8988T (cell line): ENCODE measurements at places on chromosomes 6 and 20.

DNA sequence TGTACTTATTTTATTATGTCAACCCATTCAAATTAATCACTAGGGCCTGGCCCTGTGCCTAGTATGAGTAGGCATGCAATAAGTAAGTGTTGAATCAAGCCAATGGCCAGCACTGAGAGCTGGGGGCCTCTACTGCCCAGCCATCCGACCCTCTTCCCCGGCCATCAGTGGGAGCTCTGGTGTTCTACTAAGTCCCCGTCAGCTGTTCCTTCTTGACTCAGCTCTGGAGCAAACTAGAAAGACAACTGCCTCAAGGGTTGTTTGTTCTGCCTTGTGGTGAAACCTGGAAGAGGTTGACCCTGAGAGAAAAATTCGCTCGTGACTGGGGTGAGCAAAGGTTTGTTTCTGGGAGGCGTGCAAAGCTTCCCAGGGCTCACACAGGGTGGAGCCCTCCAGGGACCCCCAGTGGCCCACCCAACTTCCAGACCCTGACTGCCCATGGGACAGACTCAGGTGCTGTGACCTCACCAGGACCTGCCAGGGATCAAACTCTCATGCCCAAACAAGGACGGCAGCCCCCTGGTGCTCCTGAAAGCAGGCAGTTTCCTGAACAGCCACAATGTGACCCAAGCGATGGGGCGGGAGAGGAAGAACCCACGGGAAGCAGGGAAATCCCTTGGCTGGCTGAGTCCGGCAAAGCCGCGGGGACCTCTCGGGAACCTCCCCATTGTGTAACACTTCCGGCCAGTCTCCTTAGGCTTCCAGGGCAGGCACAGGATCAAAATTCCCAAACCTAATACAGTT, 50.4 kb downstream of the BANF2 start:
- no peak for DNase-seq

GRCh38 chr6:128282961-128283360, 237.4 kb downstream of the PTPRK start:
- no peak for DNase-seq

- no peak for DNase-seq
Observed at GRCh38 chr20:35199740-35200139, 26.8 kb upstream of the MMP24 start.

DNA sequence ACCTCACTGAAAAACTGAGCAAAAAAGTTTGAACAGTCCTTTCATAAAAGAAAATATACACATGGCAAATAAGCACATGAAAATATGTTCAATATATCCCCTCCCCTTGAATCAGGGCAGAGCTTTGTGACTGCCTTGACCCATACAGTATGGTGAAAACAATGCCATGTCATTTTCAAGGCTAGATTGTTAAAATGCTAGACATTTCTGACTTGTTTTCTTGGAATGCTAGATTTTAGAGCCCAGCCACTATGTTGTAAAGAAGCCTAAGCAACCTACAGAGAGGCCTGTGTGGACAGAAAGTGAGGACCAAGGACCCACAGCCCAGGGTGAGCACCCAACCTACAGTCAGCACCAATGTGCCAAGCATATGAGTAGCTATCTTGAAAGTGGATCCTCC, 17.1 kb upstream of the ASF1A start:
- no peak for DNase-seq

- DNase-seq = no peak
Observed at GRCh38 chr20:7687065-7687464, 253.2 kb downstream of the HAO1 start.

- no peak for DNase-seq
Observed at GRCh38 chr6:15308435-15309213, 62.8 kb downstream of the JARID2 start.

DNA sequence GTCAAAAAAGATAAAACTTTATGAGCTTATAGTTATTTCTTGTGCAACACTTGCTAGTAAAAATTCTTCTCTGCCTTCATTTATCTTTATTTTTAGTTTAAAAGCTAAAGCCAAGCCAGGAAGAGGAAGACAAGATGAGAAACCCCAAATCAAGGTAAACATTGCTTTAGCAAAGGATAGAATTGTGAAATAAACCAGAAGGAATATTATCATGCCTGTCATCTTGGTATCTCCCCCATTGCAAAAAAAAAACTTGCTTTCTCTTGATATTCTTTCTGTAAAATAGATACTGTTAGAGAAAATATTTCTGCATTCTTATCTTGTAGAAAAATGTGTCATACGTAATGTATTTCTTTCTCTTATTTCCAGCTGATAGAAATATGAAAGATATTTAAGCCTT, 432.8 kb downstream of the GJA1 start:
- no peak for DNase-seq

- DNase-seq = no peak
Observed at GRCh38 chr6:138815797-138816528, 20.1 kb downstream of the ECT2L start.

DNA sequence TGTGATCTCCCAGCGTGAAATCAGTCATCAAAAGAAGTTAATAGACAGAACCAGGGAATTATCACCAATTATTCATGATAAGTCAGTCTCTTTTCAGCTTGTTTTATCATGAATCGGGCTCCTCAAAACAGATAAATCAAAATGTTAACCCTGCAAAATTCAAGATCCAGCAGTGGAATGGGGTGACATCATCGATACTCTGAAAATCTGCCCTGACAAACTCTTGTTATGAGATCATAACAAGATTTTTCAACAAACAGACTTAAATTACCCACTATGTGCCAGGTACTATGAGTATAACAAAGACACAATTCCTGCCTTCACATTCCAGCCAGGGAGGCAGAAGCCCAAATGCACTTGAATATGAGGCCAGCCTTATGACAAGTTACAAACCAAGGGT, 64.4 kb downstream of the PTPRK start:
- DNase-seq = no peak

DNA sequence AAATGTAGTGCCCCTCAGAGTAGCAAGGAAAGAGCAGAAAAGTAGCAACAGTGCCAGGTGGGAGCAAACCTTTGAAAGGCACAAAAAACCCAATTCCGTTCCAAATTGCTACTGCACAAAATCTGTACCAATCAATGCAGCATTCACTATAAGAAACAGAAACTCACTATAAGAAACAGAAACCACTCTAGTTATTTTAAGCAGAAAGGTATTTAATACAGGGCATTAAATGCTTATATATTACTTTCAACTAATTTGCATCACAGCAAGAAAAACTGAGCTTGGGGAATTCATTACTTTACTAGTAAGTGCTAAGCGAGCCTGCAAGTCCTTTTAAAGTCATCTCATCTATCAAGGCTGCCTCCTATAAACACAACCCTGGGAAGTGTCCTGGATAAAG, 116.5 kb upstream of the OLIG3 start:
- DNase-seq = no peak

DNA sequence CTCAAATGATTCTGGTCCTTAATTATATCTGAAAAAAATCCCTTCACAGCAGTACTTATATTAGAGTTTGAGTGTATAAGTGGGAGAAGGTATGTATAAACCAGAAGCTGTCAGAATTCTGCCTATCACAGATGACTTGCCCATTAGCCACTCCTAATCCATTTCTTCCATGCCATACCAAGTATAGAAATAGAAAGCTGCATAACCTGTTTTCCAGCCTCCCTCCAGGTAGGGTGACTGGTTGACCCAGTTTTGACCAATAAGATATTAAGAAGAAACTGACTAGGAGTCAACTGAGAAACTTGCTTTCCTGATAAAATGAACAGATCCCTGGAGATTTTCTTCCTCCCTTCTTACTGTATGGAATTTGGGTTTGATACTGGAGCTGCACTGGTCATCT, 112.2 kb upstream of the GRIK2 start:
- no peak for DNase-seq

DNA sequence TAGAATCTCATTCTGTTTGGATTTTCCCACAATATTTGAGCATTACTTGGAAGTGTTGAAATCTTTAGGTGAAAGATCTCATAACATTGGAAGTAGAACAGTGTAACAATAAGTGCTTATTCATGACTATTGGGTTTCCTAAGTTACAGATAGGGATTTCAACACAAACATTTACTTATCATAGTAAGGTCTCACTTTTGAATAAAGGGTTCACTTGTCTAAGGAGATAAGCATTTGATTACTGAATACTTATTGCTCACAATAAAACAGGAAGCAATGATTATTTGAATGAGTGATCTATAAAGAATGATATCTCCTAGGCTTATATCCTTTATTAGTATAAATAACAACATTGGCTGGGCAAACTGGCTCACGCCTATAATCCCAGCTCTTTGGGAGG, 14.8 kb downstream of the DDX43 start:
- DNase-seq = no peak

DNA sequence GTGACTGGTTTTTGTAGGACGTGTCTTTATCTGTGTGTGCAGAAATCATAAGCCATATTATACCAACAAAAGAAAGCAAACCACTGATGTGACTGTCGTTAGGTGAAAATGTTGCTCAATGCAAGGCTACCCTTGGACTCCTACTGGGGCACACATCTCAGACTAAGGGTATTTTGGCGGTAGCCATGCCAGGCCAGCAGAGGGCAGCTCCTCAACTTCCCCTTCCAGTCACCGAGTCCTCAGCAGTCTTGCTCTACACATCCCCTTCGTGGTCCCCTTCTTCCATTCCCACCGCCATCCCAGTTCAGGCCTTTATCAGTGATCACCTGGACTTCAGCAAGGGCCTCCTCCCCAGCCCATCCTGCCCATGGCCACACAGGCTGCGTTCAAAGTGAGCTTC, 113.7 kb upstream of the GGTLC1 start:
- no peak for DNase-seq

- DNase-seq = no peak
Observed at GRCh38 chr6:138382498-138383265, 5.0 kb downstream of the SMIM28 start.
